CD4-positive, alpha-beta T cell treated with Interleukin-21 for 1 hour (primary cell): ENCODE measurements at places on chromosomes 3 and 15.
A peak's percentile ranks its signal among the peaks of the same experiment; 100 is the strongest.

DNA sequence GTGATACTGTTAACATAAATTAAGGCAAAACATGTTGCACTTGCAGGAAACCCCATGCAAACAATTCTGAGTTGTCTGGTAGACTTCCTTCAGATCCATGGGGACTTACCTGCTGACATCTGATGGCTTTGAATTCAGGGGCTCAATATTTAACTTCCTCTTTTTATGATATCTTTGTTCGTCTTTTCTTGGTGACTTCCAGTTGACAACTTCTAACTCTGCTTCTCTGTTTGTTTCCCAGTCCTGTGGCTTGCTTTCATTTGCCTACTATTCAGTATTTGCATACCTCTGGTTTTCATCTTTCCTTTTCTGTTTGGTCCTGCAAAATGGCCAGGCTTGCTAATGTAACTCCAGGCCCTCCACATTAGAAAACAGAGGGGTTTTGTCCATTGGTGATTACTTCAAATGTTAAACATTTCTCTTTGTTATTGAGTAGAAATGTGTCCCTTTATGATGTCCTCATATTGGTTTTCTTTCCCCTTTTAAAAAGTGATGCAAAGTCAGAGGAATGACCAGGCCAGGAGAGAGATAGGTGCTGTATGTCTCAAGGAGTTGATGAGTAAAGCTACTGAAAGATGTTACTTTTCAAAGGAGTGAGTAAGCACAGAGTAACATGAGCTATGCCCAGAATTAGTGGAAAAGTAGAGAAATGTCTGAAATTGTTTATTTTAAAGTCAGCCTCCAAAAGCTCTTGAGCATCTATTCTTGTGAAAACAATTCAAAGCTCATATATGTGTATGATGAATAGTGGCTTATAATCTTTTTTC lies 335.9 kb downstream of the LPP start:
- no peak for DNase-seq

GRCh38 chr3:44439499-44440295 lies 37.8 kb downstream of the ZNF445 start:
- peak; percentile 78 for DNase-seq

DNA sequence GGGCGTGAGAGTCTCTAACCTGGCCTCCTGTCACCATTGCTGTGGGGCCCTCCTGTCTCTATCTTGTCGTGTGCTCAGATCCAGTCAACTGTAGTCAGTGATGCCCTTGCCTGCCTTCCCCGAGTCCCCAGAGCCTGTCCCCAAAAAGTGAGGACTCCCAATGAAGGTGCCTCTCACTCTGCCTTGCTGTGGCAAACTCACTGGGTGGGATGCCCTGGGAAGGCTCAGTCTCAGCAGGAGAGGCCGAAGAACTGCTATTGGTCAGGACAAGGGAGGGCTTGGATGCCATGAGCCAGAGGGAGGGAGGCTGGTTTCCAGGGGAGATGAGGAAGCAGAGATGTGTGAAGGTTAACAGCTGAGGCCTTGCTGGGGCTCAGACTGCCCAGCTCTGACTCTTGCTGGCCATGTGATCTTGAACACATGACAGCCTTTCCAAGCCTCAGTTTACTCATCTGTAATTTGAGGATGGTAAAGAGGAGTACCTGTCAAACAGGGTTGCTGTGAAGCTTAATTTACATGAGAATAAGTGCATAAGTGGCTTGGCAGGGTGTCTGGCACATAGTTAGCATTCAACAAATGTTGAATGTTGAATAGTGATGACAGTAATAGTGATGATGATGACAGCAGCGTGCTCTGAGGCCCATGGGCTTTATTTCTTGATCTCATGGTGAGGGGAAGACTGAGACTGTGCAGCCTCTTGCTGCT lies 8.2 kb downstream of the KY start:
- DNase-seq, result no peak

DNA sequence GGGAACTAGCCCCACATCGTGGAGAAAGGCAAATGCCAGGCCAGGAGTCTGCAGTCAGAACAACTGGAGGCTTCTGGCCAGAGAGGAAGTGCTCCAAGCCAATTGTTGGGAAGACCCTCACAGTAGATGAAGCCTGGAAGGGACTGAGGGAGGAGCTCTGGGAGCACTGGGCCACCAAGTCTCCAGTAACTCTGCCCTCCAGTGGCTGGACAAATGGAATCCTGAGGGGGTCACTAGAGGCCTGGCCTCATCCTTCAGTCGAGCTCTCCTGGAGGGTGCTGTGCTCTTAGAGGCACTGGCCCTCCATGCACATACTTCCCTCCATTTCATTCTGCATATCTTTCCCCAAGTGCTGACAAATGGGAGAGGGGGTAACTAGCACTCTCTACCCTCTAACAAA lies 103.0 kb downstream of the MYLK start:
- no peak for DNase-seq

DNA sequence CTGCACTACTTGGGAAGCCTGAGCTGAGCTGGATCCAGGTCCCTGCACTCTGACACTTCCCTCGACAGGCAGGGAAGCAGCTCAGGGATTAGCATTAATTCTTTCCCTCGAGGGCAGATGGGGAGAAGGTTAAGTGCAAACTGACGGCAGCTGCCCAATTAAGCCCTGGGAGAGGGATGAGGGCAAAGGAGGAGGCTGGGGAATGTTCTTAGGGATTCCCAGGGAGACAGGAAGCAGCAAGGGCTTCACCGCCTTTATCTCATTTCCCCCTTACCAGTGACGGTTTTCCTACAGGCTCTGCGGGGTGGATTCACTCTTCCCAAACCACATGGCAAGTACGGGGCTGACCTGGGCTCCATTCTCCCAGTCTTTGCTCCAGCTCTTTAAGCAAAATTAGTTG lies 519.0 kb upstream of the PROK2 start:
- no peak for DNase-seq

DNA sequence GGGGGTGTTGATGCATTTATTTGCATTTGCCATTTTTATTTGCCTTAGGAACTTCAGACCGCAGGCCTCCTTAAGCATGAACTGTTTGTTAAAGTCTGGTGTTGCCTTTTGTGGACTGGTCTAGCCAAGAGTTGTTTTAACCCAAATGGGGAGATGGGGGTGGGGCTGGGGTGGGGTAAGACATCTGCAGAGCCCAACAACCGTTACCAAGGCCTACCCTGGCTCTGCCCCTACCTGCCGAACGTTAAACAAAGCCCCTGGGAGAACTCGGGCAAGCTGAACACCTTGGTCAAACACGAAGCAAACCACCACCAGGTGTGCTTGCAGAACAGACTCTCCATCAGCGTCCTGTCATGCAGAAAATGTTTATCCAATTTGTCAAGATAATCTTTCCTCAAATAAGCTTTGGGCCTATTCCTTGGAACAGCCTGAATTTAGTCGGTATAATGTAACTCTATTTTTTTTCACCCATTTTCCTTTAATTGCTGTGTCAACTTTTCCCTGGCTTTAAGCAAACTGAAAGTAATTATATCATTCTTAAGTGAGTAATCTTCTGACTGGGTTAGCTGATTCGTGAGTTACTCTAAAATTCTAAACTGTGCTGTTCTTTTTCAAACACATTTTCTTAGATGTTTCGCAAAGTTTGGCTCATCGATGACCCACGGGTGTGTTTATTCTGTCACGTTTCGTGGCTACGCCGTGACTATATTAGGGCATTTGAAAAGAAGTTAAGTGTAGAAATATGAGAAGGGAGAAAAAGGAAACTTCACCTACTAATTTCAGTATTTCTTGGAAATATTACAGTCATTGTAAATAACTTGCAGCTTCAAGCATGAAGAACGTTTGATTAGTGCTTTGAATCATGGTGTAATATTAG lies 127.6 kb downstream of the SOX2 start:
- no peak for DNase-seq

- peak; percentile 18 for DNase-seq
Observed at GRCh38 chr3:194326192-194326967, 24.7 kb downstream of the CPN2 start.

GRCh38 chr3:108610651-108611050 lies 21.1 kb downstream of the DZIP3 start:
- DNase-seq, result no peak

DNA sequence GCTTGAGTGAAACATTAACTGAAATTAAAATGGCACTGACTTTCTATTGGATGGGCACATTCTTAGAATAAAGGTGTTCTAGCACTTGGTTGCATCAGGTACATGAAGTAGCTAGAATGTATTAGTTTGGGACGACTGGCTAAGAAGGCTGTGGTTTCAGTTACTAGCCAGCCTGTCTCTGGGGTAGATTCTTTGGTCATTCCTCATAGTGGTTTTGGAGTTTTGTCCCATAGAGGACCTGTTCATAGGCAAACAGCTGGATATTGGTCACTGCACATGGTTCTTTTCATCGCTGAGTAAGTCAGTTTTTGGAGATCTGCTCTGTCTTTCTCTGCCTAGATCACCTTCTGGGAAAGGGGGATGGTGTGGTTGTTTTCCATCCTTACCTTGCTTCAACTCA lies 55.3 kb downstream of the ADAMTSL3 start:
- no peak for DNase-seq

- DNase-seq, result no peak
Observed at GRCh38 chr15:100256970-100257650, 84.7 kb downstream of the ADAMTS17 start.

DNA sequence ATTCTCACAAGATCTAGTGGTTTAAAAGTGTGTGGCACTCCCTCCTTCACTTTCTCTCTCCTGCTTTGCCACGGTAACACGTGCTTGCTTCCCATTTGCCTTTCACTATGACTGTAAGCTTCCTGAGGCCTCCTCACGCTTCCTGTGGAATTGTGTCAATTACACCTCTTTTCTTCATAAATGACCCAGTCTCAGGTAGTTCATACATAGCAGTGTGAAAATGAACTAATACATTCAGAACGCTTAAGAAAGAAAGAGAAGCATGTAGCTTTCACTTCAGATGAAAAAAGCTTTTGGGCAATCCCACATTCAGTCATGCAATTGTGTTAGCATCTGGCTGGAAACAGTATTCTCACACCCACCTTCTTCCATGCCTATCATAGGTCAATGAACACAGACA lies 24.4 kb downstream of the P3H2 start:
- no peak for DNase-seq

DNA sequence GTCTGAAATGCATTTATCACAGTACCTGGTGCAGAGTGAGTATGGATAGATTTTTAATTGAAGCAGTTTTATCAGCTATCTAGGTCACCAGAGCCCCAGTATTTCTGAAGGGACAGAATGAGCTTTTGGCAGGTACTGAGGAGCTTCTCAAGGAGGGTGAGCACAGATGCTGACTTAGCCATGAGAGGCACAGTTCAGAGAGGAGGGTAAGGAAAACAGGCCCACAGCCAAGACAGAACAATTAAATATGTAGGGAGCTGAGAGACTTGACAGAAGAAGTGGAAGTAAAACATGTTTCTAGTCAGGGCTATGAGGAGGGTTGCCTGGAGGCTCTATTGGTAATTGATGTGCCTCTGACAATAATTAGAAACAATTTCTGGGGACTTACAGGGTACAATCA lies 20.1 kb downstream of the ZNF80 start:
- no peak for DNase-seq

GRCh38 chr3:151899996-151900395 lies 26.6 kb downstream of the SUCNR1 start:
- DNase-seq, result no peak

DNA sequence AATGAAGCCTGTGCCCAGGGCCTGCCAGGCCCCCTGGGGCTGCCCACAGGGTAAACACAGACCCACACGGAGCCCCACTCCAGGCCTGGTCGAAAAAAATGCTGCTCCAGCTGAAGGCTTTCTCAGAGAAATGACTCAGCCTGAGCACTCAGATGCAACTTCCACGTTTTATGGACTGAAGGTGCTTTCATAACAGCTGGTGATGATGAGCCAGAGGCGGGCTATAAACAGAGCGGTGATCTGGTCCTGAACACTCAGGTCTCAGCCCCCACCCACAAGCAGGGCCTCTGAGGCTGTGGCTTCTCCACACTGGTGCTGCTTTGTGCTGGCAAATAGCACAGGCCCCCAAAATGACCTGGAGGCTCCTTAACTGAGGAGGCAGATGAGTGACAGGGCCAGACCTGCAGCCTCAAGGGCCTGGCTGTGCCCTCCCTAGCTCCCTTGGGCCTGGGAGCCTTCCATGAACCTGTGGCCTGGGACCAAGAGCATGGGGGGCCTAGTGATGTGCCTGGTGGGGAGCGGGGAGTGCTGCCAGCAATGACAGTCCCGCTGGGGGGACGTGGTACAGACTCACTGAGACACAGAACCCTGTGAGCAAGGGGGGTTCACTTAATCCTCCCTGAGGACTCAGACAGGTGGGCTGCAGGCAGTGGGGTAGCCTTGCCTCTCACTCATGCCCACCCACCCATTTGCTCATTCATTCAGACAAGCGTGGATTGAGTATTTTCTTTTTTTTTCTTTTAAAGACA lies 23.0 kb upstream of the FURIN start:
- no peak for DNase-seq

DNA sequence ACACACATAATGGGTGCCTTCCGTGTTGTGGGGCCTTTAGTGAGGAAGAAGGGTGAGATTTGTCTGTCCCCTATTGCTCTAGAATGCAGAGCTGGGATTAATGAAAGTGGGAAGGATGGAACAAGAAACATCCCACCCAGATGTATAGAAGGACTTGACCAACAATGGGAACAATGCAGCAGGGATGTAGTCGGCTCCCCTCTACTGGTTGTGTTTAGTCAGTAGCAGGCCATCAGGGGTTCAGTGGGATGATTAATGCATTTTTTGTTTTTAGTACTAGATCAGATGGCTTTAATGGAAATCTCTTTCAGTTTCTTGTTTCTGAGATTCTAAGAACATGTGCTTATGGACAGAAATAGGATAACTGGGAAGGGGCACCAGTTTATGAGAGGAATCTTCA lies 156.0 kb upstream of the ROPN1 start:
- DNase-seq, result no peak

DNA sequence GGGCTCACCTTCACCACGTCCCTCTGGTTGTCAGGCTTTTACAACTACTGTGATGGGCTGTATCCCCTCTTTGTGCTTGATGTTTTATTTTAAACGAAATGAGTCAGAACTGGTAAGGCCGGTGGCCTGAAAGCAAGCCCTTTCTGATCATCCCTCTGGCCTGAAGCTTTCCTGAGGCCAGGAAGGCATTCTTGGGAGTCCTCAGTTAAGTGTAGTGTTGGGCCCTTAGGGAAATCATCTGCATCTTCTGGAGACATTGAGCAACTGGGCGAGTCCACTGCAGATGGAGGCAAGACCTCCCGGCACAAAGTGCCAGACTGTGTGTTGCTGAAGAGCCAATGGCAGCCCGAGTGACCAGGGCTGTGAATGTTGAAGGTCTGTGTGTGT lies 33.0 kb upstream of the AMOTL2 start:
- no peak for DNase-seq

DNA sequence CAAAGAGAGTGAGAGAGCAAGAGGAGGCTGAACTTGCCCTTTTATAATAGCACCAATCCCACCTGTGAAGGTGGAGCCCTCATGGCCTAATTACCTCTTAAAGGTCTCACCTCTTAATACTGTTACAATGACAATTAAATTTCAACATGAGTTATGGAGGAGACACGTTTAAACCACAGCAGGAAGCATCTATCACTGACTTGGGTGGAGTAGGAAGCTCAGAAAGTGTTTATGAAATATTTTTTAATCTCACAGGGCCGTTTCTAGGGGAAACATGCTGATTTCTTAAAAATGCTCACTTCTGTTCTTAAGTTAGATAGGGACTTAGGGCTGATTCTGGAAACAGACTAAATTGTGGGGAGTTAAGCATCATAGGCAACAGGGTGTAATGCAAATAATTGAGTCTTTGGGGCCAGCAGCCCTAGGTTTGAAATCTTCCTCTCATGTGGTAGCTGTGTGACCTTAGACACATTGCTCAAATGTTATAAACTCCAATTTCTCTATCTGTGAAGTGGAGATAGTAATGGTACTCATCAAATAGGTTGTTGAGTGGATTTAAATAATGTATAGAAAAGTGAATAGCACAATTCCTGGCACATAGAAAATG lies 133.3 kb upstream of the KLHL25 start:
- DNase-seq, result peak; percentile 24

GRCh38 chr3:146469150-146470017 lies at the start of gene PLSCR2:
Gene PLSCR2 (minus strand): TSS chr3:146469561. CDS start chr3:146459904, 9,657 bp downstream.
- DNase-seq, result peak; percentile 83
